ENCODE measurements at places on chromosomes 3 and 15. TPM values are rescaled to one million over a fixed set of nuclear protein-coding genes. Genes with fewer than 3 reads are reported as not detected.

MKRN2OS gene
- total RNA-seq, result not detected

TAGLN3 gene
- total RNA-seq, result not detected

EFCC1 gene
- not detected for total RNA-seq

CPEB1 gene
- not detected for total RNA-seq

RHOV gene
- total RNA-seq, result not detected

DNAH12 gene
- 0.43 TPM for total RNA-seq

CCDC191 gene
- total RNA-seq, result 9.4 TPM

LIPH gene
- total RNA-seq, result not detected

FETUB gene
- total RNA-seq, result not detected

CA12 gene
- not detected for total RNA-seq

PLCL2 gene
- 2.5 TPM for total RNA-seq

REC114 gene
- not detected for total RNA-seq

DNA sequence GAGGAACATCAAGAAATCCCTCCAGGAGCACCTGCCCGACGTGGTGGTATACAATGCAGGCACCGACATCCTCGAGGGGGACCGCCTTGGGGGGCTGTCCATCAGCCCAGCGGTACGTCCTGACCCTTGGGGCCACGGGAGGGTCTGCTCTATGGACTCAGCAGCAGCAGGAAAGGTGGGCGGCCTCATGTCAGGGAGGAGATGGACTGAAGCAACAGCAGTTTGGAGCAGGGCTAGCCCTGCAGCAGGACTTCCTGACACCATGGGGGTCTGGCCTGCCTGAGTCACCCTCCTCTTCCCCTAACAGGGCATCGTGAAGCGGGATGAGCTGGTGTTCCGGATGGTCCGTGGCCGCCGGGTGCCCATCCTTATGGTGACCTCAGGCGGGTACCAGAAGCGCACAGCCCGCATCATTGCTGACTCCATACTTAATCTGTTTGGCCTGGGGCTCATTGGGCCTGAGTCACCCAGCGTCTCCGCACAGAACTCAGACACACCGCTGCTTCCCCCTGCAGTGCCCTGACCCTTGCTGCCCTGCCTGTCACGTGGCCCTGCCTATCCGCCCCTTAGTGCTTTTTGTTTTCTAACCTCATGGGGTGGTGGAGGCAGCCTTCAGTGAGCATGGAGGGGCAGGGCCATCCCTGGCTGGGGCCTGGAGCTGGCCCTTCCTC lies 24.2 kb downstream of the HDAC11 start:
- H3K4me3 ChIP-seq, result no peak overlapping the region
- H3K4me1 ChIP-seq, result no peaks in the 10 kb centered on the region
- H3K27me3 ChIP-seq, result no peaks in the 10 kb centered on the region
- no peak for DNase-seq
- no peak overlapping the region for H3K27ac ChIP-seq
- no peaks in the 10 kb centered on the region for H3K36me3 ChIP-seq

DNA sequence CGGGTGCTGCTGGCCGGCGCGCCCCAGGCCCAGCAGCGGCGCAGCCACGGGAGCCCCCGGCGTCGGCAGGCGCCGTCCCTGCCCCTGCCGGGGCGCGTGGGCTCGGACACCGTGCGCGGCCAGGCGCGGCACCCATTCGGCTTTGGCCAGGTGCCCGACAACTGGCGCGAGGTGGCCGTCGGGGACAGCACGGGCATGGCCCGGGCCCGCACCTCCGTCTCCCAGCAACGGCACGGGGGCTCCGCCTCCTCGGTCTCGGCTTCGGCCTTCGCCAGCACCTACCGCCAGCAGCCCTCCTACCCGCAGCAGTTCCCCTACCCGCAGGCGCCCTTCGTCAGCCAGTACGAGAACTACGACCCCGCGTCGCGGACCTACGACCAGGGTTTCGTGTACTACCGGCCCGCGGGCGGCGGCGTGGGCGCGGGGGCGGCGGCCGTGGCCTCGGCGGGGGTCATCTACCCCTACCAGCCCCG lies 777 bp downstream of the LOXL1 start:
- H3K27me3 ChIP-seq, result no peaks in the 10 kb centered on the region
- no peak for DNase-seq
- H3K4me3 ChIP-seq, result no peak overlapping the region
- no peaks in the 10 kb centered on the region for H3K4me1 ChIP-seq
- H3K27ac ChIP-seq, result no peak overlapping the region

DNA sequence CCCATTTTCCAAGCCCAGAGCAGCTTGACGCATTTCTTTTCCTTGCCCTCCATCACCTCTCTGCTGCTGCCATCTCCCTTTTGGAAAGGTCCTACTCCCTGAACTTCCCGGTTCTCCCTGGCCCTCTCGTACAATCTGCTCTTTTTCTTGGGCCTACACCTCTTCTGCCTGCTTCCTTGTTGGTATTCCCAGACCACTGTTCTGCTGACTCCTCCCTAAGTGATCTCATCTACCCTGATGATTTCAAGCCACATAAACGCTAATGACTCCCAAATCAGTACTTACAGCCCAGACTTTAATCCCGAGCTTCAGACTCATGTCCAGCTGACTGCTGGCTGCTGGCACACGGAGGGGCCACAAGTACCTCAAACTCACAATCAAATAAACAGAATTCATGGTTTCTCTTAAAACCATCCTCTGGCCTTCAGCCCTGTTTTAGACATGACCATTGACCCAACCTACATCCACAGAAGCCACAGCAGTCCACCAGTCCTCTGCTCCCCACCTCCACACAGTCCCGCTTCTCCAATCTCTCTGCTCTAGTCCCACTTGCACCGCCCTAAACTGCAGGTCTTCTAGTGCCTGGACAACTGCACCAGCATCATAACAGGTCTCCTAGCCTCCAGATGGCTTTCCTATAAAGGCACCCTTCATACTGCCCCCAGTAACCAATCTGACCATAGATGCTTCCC lies 57.6 kb downstream of the AAGAB start:
- no peak overlapping the region for H3K27ac ChIP-seq
- no peaks in the 10 kb centered on the region for H3K27me3 ChIP-seq
- H3K36me3 ChIP-seq, result no peaks in the 10 kb centered on the region
- no peak overlapping the region for H3K4me3 ChIP-seq
- DNase-seq, result no peak

GRCh38 chr3:10577486-10577885 lies 72.1 kb upstream of the ATP2B2 start:
- no peak for DNase-seq
- H3K27me3 ChIP-seq, result no peaks in the 10 kb centered on the region
- no peaks in the 10 kb centered on the region for H3K4me1 ChIP-seq
- no peak overlapping the region for H3K27ac ChIP-seq
- no peaks in the 10 kb centered on the region for H3K36me3 ChIP-seq

DNA sequence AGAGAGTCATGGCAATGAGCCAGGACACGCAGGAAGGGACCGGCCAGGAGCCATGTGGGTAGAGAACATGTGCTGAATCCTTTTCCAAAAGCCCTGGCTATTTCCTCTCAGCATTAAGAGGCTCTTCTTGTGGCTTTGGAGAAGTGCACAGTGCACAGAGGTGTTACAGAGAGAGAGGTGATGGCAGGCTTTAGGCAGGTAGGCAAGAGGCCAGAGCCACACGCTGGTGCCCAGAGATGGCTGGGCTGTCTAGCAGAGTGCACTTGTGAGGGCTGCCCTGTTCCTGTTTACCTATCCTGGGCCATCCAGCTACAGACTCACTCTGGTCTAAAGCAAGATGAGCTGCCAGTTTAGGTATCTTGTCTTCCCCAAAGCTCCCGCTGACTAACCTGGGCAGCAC lies 402.6 kb downstream of the OCA2 start:
- no peak overlapping the region for H3K27ac ChIP-seq
- no peaks in the 10 kb centered on the region for H3K27me3 ChIP-seq
- H3K36me3 ChIP-seq, result no peaks in the 10 kb centered on the region
- no peak for DNase-seq
- no peak overlapping the region for H3K4me3 ChIP-seq
- no peaks in the 10 kb centered on the region for H3K4me1 ChIP-seq

DNA sequence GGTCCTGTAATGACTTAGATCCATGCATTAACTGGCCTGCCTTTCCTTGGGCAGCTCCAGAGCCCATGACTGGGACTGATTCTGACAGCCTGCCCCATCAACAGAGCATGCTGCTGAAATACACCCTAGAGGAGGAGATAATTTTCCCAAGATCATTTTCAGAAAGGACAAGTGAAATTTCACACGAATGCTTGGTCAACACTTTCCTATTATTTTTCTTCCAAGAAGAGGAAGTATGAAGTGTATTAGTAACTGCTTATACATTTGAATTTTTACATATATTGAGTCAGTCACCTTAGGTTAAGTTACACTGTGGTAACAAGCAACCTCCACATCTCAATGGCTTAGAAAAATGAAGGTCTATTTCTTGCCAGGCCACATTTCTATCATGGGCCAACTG lies 9.7 kb upstream of the NMNAT3 start:
- H3K27me3 ChIP-seq, result no peaks in the 10 kb centered on the region
- no peaks in the 10 kb centered on the region for H3K36me3 ChIP-seq
- H3K4me3 ChIP-seq, result no peak overlapping the region
- H3K27ac ChIP-seq, result no peak overlapping the region
- no peaks in the 10 kb centered on the region for H3K4me1 ChIP-seq
- DNase-seq, result no peak

GRCh38 chr3:116517308-116517707 lies 72.0 kb upstream of the LSAMP start:
- no peak overlapping the region for H3K4me3 ChIP-seq
- peak; percentile 49 for DNase-seq
- H3K4me1 ChIP-seq, result no peaks in the 10 kb centered on the region
- H3K27me3 ChIP-seq, result no peaks in the 10 kb centered on the region

- H3K27me3 ChIP-seq, result no peaks in the 10 kb centered on the region
- DNase-seq, result no peak
- H3K27ac ChIP-seq, result no peak overlapping the region
- no peaks in the 10 kb centered on the region for H3K4me1 ChIP-seq
- H3K4me3 ChIP-seq, result no peak overlapping the region
Measured at GRCh38 chr15:96947296-96948229, 617.1 kb downstream of the NR2F2 start.

DNA sequence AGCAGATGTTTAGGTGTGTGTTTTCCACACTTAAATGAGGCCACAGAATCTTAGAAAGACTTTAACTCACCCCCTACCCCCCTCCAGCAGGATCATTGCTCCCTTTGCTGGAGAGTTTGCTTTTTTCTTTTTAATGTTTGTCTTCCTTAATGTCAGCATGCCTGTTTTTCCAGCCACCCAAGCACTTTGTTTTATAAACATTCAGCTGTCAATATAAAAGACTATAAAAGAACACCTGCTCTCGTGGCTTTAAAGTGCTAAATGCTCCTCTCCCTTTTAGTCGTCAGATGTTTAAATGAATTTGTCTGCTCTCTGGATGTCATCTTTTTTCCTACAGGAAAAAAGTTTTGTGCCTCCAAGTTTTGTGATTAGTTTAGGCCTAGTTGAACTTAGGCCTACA lies 61.7 kb downstream of the SIDT1 start:
- H3K4me3 ChIP-seq, result no peak overlapping the region
- no peak overlapping the region for H3K27ac ChIP-seq
- H3K4me1 ChIP-seq, result no peaks in the 10 kb centered on the region
- H3K27me3 ChIP-seq, result no peaks in the 10 kb centered on the region
- DNase-seq, result no peak

DNA sequence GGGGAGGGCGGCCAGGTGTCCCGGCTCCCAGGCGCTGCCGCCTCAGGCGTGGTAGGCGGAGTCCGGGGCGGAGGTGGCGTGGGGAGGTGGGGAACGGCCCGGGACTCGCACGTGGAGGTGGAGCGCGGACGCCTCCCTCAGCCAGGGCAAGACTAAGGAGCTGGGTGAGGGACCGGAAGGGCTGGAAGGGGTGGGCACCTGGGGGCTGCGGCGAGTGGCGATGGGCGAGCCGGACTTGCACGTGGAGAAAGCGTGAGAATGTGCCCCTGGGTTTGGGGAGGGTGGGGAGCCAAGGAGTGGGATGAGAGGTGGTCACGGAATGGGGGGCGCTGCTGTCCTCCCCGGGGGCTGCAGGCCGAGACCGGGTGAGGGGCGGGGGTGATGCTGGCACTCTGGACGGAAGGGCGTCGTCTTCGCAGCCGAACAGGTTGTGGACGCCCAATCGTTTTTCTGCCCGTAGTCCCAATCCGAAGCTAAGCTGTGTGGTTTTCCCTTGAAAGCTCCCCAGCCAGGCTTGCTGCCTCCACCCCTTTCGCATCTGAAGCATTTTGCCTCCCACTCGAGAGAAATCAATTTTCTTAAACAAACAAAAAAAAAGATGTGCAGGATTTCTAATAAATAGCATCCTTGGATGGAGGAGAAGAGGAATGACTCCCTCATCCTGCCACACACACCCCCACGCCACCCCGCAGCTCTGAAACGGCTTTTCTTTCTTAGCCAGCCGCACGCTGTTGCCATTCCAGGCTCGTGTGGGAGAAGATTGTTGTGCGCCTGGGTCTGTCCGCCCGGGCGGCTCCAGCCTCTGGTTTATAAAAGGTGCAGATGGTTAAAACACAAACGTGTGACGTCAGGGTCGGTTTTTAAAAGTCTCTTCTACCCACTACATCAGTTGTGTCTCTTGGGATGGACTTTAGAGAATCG lies 62.5 kb upstream of the ANKRD28 start:
- peaks cover 19% of the 10 kb centered on the region for H3K36me3 ChIP-seq
- no peaks in the 10 kb centered on the region for H3K27me3 ChIP-seq
- DNase-seq, result peak; percentile 66
- H3K27ac ChIP-seq, result no peak overlapping the region
- H3K4me1 ChIP-seq, result peaks cover 27% of the 10 kb centered on the region

DNA sequence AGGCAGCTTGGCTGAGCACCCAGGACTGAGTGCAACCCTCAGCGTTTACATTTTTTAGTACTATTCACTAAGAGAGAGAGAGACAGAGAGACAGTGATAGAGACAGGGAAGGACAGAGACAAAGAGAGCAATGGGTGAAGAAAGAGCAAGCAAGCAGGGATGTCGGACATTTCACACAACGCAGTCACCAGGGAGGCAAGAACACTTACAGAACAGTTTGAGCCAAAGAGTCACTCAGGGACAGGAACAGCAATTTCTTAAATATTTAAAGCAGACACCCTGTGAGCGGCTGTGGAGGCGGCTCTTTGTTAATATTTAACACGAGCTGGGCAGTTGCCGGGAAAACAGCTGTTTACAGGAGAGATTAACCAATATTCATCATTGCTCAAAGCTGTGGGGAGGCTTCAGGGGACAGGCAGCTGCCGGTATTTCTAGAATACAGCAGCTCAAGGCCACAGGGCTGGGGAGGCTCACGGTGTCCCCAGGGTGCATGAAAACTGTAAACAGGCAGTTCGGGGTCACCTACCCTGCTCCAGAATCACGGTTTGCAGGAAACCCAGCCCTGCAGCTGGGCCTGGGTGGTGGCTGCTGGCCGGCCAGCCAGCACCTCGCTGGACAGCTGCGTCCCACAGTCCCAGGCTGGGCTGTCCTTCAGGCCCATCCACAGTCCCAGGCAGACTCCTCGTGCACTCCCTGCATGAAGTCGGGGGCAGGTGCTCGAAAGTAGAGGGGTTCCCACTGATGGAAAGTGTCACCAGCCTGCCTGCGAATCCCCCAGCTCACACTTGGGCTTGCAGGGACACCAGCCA lies 38.8 kb upstream of the PCSK6 start:
- DNase-seq, result no peak
- no peak overlapping the region for H3K27ac ChIP-seq
- no peaks in the 10 kb centered on the region for H3K27me3 ChIP-seq
- H3K4me1 ChIP-seq, result no peaks in the 10 kb centered on the region
- H3K4me3 ChIP-seq, result no peak overlapping the region
- H3K36me3 ChIP-seq, result no peaks in the 10 kb centered on the region

Data from Karpas-422 (cell line).